ENCODE measurements at places on chromosomes 1 and 21.

GRCh38 chr1:220409771-220410595 is 118.0 kb upstream of the MARK1 start:
- no peak for DNase-seq

DNA sequence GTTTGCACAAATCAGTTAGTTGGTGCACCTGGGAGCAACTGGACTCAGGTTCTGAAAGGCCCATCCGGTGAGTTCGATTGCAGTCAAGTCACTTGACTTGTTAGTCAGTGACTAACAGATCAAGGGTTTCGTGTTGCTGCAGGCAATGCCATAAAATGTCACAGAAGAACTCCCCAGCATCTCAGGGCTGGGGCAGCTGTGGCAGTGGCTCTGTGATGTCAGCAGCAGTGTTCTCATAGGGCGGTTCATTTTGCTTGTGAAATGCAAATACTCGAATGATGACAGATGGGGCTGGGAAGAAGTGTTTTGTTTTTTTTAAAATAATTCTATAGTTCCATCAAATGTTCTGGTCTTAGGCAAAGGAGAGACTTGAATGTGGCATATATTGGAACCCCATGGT is 287.8 kb downstream of the LMX1A start:
- no peak for DNase-seq

DNA sequence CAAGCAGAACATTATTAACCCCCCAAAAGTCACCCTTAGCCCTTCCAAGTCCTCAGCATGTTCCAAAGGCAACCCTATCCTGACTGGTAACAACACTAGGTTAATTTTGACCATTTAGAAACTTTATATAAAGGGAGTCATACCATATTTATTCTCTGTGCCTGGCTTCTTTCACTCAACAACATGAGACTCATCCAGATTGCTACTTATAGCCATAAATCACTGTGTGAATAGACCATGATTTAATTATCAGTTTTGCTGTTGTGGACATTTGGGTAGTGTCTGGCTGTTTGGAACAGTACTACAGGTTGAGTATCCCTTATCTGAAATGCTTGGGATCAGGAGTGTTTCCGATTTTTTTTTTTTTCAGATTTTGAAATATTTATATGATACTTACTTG is 252.1 kb downstream of the DISC1 start:
- no peak for DNase-seq

- no peak for DNase-seq
Observed at GRCh38 chr21:45945868-45946210, 35.7 kb upstream of the COL6A1 start.

- no peak for DNase-seq
Observed at GRCh38 chr1:155912056-155912536, 947 bp upstream of the RIT1 start.

- DNase-seq: peak; percentile 76
Observed at GRCh38 chr1:116737020-116737854, 17.0 kb upstream of the CD2 start.

DNA sequence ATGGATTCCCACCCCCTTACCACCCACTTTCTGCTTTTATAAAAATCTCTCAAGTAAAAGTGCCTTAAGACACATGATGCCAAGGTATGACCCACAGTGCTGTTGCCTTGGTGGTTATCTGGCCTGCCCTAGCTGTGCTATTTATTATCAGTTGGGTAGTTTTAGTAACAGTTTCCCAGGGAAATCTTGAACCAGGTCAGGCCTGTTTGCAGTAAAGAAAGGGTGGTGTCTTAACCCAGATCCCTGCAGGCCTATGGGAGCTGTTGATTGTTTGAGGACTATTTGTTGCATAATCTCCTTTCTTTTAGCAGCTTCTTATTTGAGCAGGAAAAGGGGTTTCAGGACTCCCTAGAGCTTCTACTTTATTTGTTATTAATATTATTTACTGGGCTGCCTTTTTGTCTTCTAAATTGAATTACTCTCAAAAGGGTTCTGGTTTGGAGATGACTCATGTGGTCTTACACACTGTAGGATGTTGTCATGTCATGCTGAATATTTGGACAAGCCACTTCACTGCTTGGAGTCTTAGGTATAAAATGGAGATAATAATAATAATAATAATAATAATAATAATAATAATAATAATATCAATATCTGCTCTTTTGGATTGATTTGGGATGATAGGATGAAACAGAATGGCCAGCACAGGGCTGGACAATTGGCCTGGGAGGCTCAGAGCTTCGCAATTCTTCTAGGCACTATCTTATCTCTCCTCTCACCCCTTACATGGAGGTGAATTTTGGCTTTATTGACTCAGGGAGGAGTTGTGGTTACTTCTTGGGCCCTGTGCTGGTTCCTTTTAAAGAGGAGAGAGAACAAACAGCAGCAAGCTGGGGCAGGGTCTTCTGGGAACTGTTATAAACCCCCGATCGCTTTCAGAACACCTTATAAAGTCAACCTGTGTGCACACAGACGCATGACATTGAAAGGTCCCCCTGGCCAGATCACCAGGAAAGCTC is 252.1 kb downstream of the PRDM2 start:
- no peak for DNase-seq

- DNase-seq: peak; percentile 83
Observed at GRCh38 chr1:43836267-43836951, 97.2 kb upstream of the ARTN start.

DNA sequence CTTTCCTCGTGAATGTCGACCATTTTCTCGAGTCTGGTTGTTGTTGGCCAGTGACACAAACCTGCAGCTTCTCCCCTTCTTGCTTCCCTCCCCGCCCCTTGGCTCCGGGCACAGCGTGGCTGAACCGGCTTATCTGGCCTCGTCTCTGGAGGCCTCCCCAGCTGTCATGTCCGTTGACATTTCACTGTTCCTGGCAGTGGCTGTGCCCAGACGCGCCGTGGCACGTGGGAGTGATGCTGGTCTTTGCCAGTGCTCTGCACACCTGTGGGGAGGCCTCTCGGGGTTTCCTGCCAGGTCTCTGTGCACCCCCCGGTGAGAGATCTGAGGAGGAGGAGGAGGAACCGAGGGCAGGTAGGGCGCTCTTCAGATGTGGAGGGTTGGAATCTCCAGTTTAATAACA is 23.7 kb downstream of the SKI start:
- DNase-seq: no peak

DNA sequence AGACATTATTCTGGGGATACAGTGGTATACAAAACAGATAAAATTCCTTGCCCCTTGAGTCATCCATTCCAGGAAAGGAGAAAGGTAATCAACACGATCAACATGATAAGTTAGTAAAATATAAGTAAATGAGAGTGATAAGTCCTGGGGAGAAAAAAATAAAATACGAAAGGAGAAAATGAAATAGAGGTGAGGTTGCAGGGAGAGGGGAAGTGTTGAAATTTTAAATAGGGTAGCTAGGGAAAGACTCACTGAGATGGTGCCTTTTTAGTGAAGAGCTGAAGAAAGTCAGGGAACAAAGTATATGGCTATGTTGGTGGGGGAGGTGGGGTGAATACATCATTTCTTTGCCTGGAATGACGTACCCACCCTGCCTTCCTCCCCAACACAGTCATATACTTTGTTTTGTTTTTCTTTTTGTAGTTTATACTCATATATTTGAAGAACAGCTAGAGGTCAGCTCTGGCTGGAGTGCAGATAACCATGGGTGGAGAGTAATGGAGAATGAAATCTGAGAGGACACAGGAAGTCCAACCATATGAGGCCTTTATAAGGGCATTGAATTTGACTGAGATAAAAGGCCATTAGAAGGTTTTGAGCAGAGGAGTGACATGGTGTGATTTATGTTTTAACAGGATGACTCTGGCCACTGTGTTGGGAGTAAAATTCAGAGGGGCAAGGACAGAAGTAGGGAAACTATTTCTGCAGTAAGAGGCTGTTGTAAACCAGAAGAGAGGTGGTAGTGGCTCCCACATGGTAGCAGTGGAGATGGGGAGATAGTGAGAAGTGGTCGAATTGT is 54.8 kb downstream of the OSBPL9 start:
- DNase-seq: no peak

GRCh38 chr1:6884652-6885153 is 99.4 kb downstream of the CAMTA1 start:
- DNase-seq: no peak

DNA sequence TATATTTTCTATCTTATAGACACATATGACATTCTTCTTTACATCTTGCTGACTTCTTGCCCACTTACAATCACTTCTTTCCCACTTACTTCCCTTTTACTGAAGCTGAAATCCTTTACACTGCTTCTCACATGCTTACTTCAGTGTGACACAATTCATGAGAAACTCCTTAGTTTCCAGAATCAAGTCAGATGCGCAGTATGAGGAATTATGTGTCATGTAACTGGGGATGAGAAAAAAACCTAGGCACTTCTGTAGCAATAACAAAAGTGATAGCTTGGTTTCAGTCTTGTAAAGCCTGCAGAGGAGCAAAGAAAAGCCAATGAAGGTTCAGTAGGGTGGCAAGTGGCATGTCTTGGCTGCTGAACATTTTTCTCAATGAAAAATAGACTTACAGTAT is 566.2 kb upstream of the RGS18 start:
- no peak for DNase-seq
